ENCODE measurements at places on chromosomes 3 and 15.

- DNase-seq, result no peak
Observed at GRCh38 chr3:193599393-193599792, 6.4 kb downstream of the OPA1 start.

DNA sequence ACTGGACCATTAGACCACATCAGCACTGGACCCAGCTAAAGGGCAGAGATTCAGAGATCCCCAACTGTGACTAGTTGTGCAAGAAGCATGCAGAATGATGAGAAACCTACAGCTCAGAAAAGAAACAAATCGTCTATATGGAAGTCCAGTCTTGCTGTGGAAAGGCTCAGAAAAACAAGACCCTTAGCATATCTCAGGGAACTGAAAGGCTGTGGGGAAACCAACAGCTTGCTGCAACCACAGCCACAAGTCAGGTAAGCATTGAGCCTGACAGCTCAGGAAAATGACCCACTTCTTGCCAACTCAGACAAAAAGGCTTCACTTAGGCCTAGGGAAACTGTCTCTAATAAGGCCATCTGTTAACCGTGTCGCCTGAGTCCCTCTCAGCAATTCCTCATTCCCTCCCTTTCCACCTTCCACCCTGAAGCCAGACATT is 145.6 kb downstream of the LSAMP start:
- no peak for DNase-seq

GRCh38 chr3:140288595-140288994 is 353.6 kb downstream of the CLSTN2 start:
- no peak for DNase-seq

DNA sequence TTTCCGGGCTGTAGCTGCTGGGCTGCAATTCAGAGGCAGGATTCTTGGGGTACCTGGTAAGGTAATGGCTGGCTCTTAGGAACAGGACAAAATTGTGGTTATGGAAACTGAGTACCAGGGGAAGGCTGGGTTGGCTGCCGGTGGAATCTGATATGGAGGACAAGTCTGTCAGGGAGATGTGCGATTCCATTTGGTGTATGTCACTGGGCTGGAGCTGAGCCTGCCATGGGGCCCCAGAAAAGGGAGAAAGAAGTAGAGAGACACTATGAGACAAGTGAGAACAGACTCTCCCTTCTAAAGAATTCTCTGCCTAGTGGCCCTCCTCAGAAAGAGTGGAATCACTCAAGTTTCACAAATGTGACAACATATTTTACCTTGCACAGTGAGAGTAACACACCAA is 368.2 kb upstream of the ROPN1 start:
- peak; percentile 71 for DNase-seq

- no peak for DNase-seq
Observed at GRCh38 chr3:95586754-95587153, 1227.6 kb upstream of the EPHA6 start.

- no peak for DNase-seq
Observed at GRCh38 chr3:167078070-167078622, 302.0 kb downstream of the ZBBX start.

- peak; percentile 52 for DNase-seq
Observed at GRCh38 chr15:65409036-65409631, 13.6 kb downstream of the IGDCC4 start.

GRCh38 chr15:62453981-62454380 is 288.9 kb upstream of the C2CD4B start:
- DNase-seq, result no peak

DNA sequence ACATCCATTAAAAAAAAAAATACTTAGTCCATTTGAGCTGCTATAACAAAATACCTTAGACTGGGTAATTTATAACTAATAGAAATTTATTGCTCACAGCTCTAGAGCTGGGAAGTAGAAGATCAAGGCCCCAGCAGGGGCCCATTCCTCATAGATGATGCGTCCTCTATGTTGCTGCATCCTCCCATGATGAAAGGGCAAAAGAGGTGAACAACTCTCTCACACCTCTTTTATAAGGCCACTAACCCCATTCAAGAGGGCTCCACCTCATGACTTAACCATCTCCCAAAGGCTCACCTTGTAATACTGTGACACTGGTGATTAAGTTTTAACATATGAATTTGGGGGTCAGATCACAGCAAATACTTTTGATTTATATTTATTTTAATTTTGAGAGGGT is 3.0 kb upstream of the TLNRD1 start:
- no peak for DNase-seq

- DNase-seq, result no peak
Observed at GRCh38 chr3:114384558-114384903, 90.7 kb downstream of the TIGIT start.

GRCh38 chr3:170044795-170045244 is 7.0 kb downstream of the GPR160 start:
- DNase-seq, result no peak

- no peak for DNase-seq
Observed at GRCh38 chr3:90102146-90102545, 994.7 kb downstream of the EPHA3 start.

GRCh38 chr15:90955624-90956273 is 1.1 kb downstream of the RCCD1 start:
- DNase-seq, result no peak

GRCh38 chr3:196533260-196533681 is 18.1 kb upstream of the SMCO1 start:
- no peak for DNase-seq

- DNase-seq, result no peak
Observed at GRCh38 chr3:15819576-15819975, 21.8 kb upstream of the ANKRD28 start.

- no peak for DNase-seq
Observed at GRCh38 chr3:161413855-161414210, 42.5 kb upstream of the SPTSSB start.

- peak; percentile 75 for DNase-seq
Observed at GRCh38 chr15:99452728-99453636, 112.8 kb upstream of the MEF2A start.

DNA sequence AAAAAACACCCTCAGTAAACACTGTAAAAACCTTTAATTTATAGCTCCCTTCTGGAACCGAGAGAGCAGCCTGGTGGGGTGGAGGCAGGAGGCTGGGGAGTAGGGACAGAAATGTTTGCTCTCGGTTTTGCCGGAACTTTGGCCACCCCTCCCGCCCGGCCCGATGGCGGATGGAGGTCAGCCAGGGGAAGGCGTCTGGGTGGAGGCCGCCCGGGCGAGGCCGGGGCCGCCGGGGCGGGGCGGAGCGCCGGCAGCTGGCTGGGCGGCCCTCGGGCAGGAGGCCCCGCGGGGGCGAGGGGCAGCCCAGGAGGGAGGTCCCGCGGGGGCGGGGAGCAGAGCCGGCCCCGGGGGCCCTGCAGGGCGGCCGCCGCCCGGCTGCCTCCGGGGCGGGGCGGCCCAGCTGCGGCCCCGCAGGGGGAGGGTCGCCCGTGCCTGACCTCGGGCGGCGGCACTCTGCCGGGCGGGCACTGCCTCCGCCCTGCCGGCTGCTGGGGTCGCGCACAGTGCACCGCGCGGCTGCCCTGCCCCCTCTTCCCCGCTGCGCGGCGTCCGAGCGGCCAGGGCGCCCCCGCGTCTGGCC is 829 bp upstream of the SKIL start:
- DNase-seq, result peak; percentile 95

DNA sequence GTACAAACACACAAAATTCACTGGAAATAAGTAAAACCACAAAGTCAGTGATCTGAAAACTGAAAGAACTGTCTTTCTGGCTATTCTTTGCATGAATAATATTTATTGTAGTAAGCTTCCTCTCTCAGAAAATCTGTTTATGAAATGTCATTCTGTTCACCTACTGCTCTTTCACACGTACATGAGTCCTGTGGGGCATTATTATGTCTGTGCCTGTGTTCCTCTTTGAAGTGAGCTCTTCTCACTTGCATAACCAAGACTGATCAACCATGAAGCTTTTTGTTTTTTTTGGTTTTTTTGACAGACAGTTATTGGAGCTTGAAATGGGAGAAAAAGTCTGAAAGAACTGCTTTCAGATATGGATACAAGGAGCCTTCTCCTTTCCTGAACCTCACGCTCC is 195.8 kb downstream of the PLCH1 start:
- DNase-seq, result no peak
